ENCODE measurements at places on chromosomes 3 and 15.

DNA sequence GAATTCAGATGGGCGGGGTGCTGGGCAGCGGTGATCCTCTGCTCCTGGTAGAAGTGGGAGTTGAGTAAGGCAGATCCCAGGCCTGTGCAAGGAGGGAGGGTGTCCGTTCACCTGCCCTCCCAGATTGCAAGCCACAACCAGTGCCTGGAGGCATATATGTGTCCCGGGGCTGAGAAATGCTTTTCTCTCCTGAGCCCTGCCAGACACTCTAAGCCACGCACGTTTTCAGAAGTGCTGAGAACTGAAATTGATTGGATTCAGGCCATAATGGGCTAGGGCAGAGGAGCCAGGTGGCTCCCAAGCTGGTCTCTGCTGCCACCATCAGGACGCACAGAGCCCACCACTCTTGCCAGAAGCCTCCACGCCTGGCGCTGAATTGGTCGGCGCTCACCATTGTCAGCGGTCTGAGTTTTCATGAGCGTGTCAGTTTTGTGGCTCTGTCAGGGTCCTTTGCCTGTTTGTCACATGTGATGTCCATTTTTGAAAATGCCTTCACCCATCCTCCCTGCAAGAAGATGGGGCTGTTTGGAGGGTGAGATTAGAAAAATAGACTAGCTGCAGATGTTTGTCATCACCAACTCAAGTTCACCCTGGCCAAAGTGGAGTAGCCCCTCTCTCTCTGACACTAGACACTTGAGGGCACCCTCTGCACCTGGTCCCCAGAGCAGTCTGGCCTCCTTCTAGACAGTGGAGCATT lies 15.4 kb upstream of the BFSP2 start:
- DNase-seq: no peak

GRCh38 chr3:123755501-123755900 lies 128.6 kb downstream of the MYLK start:
- no peak for DNase-seq

- no peak for DNase-seq
These were observed 84.2 kb downstream of the TOP2B start for GRCh38 chr3:25580534-25580933.

- DNase-seq: no peak
These were observed 10.7 kb upstream of the CSTA start for GRCh38 chr3:122314228-122314876.

GRCh38 chr15:59543721-59544547 lies 67.6 kb upstream of the GCNT3 start:
- no peak for DNase-seq
